ENCODE measurements at places on chromosomes 12 and 14.

GRCh38 chr12:104911942-104912341 lies 46.1 kb downstream of the SLC41A2 start:
- no peak for DNase-seq

DNA sequence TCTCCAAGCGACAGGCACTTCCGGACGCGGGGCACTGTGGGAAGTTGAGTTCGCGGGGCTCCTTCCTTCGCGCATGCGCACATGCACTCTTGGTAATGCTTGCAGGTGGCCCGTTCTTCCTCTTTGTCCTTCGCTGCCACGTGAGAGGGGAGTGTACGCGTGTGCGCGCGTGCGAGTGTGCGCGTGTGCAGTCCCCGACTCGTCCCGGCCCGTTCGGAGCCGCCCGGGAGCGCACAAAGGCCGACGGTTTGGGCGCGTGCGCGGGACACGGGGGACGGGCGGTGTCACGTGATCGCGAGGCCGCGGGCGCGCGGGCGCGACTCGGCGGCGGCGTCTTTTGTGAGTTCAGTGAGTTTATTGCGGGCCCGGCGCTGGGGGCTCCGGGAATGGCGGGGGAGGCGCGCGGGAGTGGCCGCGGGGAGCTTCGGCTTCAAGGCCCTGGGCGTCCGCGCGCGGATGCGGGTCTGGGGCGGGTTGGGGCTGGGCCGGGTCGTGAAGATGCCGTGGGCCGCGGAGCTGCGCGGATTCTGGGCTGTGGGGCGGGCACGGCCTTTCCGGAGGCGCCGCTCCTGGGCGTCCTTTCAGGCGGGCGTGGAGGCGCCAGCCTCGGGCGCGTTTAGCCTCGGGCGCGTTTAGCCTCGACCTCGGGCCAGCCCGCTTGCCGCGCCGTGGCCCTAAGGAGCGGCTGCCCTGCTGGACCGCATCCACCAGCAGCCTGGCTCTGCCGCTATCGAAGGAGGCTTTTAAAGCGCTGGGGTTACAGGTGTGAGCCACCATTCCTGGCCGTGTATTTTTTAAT lies at the start of gene ZNF84:
ZNF84 (plus strand) TSS at position 303 of the 799 bp plus-strand sequence. CDS start 3,959 bp downstream, outside the sequence.
- DNase-seq, result peak; percentile 99

DNA sequence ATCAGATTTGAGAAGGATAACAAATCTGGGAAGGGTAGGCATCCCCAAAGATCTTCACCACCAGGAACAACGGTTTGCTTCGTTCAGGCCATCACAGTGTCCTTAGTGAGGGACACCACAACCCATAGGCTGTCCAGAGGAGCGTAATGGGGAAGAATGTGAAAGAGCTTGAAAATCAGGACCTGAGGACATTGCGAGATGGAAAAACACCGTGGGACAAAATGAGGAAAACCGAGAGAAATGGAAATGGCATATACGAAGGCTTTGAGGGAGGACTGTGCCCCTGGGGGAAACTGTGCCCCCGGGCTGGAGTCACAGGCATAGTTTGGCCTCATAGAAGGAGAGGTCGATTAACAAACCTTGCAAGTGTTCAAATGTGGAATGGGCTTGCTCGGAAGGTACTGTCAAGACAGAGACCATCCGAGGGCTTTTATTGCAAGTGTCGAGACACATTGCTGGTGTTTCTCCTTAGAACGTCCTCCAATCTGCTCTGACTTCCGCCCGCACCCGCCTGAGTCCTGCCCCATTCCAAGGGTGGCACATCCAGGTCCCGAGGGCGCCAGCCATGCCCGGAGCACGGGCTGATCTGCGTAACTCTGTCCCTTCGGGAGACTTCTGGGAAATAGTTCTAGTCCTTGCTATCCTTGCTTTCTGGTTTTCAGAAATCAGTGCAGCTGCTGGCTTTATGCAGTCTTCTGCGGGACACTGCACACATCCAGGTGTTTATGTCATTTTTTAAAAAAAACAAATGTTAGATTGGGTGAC lies 885 bp upstream of the PALS1 start:
- DNase-seq, result no peak

DNA sequence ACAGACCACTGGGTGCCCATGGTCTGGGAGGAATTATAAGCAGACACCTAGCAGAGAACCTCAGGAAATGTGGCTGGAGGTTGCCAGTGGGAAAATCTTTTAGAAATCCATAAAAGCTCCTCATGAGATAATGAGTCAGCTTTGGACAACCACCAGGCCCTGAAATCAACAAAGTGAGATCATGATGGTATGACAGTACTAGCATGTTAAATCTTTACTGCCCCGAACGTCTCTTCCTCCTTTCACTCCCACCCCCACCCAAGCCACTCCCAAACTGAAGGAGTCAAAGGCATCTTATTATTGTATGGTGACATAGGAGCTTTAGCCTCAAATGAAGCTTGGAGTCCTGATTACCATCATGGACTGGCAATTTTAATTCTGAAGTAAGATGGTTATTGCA lies 240.0 kb downstream of the DIO2 start:
- DNase-seq, result peak; percentile 11

- DNase-seq, result peak; percentile 56
Observed at GRCh38 chr12:90102957-90103652, 394.5 kb upstream of the ATP2B1 start.

DNA sequence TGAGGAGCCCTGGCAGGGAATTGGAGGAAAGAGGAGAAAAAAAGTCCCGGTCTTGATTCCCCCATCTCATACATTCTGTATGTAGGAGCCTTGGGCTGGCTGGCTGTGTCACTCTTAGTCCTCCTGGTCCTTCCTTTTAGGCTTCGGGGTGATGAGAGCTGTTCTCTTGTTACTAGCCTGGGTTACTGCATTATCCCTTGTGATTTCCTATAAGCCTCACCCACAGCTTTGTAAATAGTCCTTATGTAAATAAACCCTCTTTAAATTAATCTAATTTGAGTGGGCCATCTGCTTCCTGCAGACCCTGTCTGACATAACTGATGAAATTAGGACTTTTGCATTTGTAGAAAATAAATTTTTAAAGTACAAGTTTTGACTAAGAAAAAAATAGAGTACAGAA lies 19.2 kb downstream of the DNM1L start:
- DNase-seq, result no peak

- no peak for DNase-seq
Observed at GRCh38 chr12:15716581-15716980, 72.6 kb downstream of the EPS8 start.

- DNase-seq, result no peak
Observed at GRCh38 chr12:39003541-39004155, 98.3 kb upstream of the CPNE8 start.
